ENCODE measurements at places on chromosomes 4 and X.

DNA sequence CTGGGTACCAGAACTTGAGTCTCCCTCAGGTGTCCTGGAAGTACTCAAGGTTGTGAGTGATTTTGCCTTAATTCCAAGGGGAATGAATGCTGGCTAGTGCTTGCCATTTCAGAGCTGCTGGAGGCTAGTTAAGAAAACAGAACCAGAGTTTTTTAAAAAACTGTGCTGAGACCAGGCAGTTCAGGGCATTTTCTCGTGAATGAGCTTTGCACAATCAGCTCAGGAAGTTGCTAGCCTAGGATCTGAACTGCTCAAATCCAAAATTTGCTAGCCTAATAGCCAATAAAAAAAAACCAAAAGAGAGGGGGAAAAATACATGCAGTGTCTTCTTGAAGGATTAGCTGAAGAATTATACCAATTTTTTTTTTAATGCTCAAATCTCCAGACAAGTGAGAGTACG is 292.7 kb downstream of the FBXW7 start:
- no peak for DNase-seq

DNA sequence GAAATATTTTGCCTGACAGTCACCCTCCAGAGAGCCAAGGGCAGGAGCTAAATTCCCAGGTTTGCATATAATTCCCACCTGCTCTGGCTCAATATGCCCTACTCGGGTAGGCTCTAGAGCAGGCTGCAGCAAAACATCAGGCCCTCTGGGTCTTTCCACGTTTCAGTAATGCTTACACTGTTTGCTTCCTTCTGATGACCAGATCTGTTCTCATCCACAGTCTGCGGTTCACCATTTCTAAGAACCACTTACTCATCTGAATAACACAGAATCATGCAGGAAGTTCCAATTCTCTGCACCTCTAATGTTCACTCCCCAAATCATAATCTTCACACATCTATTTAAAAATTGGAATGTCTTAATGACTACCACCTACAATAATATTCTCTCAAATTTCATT is 141.4 kb downstream of the PPP3CA start:
- DNase-seq, result no peak

GRCh38 chr4:99403380-99404184 is 31.6 kb downstream of the ADH7 start:
- DNase-seq, result no peak

GRCh38 chrX:119218198-119218597 is 17.9 kb upstream of the PGRMC1 start:
- DNase-seq, result no peak

- no peak for DNase-seq
Observed at GRCh38 chrX:19899217-19899788, 11.9 kb upstream of the SH3KBP1 start.

DNA sequence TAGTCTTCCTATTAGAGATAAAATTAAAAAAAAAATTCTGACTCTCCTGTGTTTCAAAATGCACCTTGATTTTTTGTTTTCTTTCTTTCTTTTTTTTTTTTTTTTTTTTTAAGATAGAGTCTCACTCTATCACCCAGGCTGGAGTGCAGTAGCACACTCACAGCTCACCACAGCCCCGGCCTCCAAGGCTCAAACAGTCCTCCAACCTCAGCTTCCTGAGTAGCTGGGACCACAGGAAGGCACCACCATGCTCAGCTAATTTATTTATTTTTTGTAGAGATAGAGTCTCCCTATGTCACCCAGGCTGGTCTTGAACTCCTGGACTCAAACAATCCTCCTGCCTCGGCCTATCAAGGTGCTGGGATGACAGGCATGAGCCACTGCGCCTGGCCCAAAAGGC is 41.1 kb upstream of the TMEM184C start:
- DNase-seq, result no peak

GRCh38 chr4:94372228-94372978 is 29.8 kb upstream of the HPGDS start:
- DNase-seq, result no peak

DNA sequence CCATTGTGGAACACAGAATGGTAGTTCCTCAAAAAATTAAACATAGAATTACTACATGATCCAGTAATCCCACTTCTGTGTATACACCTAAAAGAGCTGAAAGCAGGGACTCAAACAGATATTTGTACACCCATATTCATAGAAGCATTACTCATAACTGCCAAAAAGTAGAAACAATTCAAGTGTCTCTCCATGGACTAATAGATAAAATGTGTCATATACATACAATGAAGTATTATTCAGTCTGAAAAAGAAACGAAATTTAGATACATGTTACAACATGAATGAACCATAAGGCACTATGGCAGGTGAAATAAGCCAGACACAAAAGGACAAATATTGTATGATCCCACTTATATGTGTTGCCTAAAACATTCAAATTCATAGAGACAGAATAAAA is 145.1 kb downstream of the ANTXR2 start:
- no peak for DNase-seq

- DNase-seq, result no peak
Observed at GRCh38 chr4:23967281-23967680, 77.4 kb upstream of the PPARGC1A start.

GRCh38 chrX:152896450-152896849 is 1.4 kb upstream of the ZNF185 start:
- no peak for DNase-seq

DNA sequence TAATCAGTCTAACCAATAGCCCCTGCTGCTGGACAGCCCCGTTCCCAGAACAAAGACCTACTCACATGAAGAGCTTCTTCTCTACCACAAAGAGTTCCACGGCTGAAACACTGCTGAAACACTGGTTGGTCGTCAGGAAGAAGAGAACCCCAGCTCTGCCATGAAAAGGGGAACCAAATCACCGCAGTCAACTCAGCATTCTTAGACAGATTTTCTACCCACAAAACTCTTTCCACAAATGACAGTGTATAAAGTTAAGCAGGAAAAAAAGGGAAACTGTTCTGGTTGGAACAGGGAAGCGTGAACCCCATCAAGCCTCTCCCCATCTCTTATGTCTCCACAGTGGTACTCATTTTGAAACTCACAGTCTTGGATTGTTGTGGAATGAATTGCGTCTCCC is 57.3 kb downstream of the ABCG2 start:
- DNase-seq, result no peak

DNA sequence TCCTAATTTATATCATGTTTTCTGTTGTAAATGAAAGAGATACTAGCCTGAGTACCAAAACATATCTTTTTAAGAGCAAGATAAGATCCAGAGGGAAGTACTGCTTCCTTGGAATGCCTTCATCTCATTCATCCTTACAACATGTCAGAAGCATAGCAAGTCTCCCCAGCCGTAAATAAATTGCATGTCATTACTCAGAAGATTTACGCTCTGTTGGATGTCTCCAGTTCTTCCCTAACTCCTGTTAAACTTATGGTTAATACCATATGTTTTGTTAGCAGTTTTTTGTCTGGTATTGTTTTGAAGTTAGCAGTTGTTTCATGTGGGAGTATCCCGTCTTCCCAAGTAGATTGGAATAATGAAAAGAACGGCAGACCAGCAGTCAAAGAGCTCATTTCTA is 7.5 kb upstream of the GPC3 start:
- DNase-seq, result no peak

- no peak for DNase-seq
Observed at GRCh38 chr4:90841676-90842075, 714.5 kb downstream of the CCSER1 start.

GRCh38 chrX:132968296-132968949 is 10.0 kb upstream of the HS6ST2 start:
- no peak for DNase-seq

GRCh38 chr4:113293043-113293560 is 243.6 kb downstream of the ANK2 start:
- no peak for DNase-seq

GRCh38 chr4:57736781-57737180 is 626.6 kb upstream of the IGFBP7 start:
- DNase-seq, result no peak

GRCh38 chr4:146176891-146177290 is 1.4 kb downstream of the LSM6 start:
- no peak for DNase-seq

- no peak for DNase-seq
Observed at GRCh38 chr4:107654694-107655093, 65.3 kb downstream of the PAPSS1 start.
